ENCODE measurements at places on chromosomes 5 and 9. TPM values are rescaled to one million over a fixed set of nuclear protein-coding genes. Genes with fewer than 3 reads are reported as not detected.

The LHX2 gene
- total RNA-seq, result 4.7 TPM

The PLCXD3 gene
- 0.19 TPM for total RNA-seq

The MSX2 gene
- total RNA-seq, result 4.6 TPM

The NTNG2 gene
- total RNA-seq, result 3.1 TPM

The GPR150 gene
- total RNA-seq, result 0.16 TPM

The TAL2 gene
- total RNA-seq, result 0.41 TPM

The HRCT1 gene
- total RNA-seq, result 0.40 TPM
